ENCODE measurements at places on chromosomes 1 and 21.

DNA sequence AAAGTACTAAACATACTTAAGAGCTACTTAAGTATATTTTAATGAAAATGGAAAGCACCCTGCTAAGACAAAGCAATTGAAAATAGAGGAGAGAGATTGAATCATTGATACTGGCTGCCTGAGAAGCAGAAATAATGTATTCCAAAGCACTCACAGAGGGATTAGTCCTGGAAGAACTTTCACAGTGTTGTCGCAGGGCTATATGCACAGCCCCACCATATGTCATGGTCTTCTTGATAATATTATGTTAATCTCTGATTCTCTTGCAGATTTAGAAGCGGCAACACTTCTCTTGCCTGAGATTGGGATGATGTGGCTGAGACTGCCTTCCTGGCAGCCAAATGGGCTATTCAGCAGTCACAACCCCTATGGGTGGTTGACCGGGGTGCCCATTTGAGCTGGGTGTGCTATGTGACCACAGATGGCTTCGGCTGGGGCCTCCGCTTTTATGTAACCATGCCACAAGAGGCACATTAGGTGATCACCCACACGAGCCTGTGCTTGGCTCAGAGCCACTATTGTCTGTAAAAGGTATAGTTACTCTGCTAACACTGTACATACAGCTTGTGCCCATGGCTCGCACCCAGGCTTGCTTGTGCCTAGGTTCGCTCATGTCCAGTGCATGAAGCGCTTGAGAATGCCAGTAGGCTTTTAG lies 152.2 kb upstream of the SGIP1 start:
- DNase-seq = no peak

GRCh38 chr1:228339766-228340685 lies 66.6 kb downstream of the TRIM11 start:
- no peak for DNase-seq

DNA sequence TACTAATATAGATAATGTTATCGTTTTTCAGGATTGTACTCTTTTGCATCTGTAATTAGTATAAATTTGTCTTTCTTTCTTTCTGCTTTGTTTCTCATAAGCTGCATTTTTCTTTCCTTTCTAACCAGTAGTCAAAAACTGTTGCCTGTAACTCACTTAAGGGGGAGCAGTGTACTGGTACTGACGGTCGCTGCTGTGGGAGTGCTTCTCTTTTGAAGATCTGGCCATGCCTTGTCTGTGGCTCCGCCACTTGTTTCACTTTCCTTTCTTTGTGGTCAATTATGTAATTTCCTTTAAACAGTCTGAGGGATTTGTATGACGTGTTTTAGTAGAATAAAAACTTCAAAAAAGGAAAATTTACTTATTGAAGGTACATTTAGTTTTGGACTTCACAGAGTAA lies 37.0 kb downstream of the MIA3 start:
- DNase-seq = no peak

GRCh38 chr1:50967416-50968157 lies 2.5 kb upstream of the CDKN2C start:
- DNase-seq = no peak

- DNase-seq = no peak
Observed at GRCh38 chr1:109864047-109864822, 46.4 kb upstream of the CSF1 start.

- no peak for DNase-seq
Observed at GRCh38 chr1:116299248-116299647, 73.8 kb upstream of the ATP1A1 start.

DNA sequence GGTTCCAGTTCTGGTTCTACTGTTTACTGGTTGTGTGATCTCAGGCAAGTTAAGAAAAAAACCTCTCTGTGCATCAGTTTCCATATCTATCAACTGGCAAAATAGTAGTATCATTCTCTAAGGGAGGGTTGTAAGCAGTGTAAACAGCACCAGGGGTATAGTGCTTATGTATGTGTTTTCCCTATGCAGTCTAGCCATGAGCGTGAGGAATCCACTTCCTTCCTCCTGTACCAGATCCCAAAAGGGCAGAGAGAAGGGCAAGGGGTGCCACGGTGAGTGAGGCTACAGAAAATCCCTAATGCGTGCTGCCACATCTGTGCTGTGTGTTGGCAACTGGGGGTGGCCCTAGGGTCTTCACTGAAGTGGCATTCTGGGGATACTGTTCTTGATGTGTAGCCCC lies 18.4 kb upstream of the RNF19B start:
- DNase-seq = no peak

GRCh38 chr1:145908653-145909052 lies 1.2 kb downstream of the ITGA10 start:
- no peak for DNase-seq

- DNase-seq = no peak
Observed at GRCh38 chr1:208974717-208975116, 608.8 kb upstream of the CAMK1G start.

- DNase-seq = no peak
Observed at GRCh38 chr1:178161516-178161915, 67.6 kb downstream of the RASAL2 start.

DNA sequence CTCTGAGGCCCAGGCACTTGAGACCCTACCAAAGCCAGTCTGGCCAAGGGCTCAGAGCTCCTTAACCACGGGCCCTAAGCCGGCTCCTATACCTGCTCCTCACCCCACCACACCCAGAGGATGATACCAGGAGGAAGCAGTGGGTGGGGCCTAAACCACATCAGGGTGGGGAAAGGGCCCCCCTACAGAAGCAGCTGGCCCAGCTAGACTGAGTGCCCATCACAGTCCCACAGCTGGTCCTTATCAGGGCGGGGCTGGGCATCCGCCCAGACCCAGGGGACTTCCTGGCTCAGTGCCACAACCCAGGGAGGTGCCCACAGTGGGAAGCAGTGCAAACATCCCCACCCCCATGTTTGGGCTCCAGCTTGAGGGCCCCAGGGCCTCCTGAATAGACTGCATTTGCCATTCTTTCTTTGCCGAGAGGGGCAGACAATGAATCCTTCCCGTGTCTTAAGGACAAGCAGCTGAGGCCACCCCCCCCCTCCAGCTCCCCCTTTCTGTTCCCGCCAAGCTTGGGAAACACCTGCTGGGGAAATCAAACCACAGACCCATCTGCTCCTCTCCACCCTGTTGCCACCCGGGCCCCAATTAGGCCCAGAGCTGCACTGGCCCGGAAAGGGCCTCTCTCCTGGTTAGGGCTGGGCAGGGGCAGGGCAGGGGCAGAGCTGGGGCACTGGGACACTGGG lies 6.2 kb downstream of the E2F2 start:
- peak; percentile 85 for DNase-seq

DNA sequence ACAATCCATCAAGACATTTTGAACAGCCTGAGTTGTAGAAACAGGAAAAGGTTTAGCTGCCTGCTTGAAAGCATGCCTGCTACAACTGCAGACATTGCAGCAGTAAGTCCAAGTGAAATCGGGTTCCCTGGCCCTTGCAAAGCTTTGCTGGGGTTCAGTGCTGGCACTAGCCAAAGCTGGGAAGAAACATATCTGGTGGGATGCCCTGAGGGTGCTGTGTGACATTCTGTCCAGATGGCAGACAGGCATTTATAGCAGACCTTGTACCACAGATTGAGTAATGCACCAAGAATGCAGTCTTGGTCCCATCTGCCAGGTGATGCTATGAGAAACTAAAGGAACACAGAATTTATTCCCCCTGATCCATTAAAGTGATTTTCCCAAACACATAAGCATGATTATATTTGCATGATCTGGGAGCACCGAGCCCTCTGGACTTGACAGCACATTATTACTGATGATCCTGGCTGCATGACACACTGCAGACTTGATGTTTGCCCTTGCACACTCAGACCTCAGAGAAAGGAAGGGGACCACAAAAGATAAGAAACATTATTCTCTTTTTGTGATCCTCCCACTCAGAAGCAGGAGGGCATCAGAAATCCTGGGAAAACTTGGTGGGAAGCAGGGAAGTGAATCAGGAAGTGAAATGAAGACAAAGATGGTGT lies 223.7 kb upstream of the FAM78B start:
- no peak for DNase-seq

DNA sequence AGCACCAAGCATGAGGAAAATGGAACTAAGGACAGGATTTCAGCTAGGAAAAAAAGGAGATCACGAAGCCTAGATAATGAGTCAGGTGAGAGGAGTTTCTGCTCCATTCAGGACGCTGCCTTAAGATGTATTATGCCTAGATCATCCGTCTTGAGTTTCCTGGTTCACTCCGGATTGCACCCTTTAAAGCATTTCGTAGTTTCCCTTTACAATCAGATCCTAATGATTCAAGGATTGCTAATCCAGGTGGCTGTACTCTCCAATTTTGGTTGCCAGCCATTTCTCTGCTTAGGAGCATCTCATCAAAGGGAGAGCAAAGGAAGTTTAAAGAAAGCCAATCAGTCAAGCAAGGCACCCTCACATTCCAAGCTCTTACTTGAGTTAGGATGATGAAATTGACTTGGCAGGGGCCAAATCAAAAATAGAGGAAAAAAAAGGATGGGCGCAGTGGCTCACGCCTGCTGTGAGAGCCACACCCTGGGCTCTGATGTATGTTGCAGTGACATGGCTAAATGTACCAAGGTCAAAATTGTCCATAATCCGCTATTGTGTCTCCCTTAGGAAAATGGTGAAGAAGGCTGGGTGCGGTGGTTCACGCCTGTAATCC lies 156.9 kb upstream of the SOD1 start:
- DNase-seq = no peak

GRCh38 chr21:42151148-42151947 lies 67.6 kb upstream of the ABCG1 start:
- DNase-seq = no peak

- DNase-seq = no peak
Observed at GRCh38 chr1:85115933-85116332, 67.6 kb upstream of the MCOLN3 start.

GRCh38 chr1:1374589-1374928 lies 448 bp downstream of the AURKAIP1 start:
- no peak for DNase-seq

DNA sequence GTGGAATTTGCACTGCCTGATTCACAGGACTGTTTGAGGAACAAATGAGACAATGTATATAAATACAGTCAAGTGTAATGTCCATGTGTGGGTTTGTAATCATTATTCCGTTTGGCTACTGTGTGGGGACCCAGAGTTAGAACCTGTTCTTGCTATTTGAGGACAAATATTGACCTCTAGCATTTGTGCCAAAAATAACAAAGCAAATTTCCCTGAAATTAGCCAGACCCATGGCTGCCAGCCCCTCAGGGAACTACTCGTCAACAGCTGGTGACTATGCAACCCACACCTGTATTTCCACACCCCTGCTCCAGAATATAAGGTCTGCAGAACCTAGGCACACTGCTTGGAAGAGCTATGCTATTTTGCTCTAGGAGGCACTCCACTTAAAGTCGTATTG lies 70.7 kb downstream of the KCNJ6 start:
- no peak for DNase-seq

GRCh38 chr1:53291574-53291973 lies 36.3 kb downstream of the LRP8 start:
- DNase-seq = no peak

GRCh38 chr21:46428987-46429710 lies 29.5 kb upstream of the DIP2A start:
- no peak for DNase-seq

DNA sequence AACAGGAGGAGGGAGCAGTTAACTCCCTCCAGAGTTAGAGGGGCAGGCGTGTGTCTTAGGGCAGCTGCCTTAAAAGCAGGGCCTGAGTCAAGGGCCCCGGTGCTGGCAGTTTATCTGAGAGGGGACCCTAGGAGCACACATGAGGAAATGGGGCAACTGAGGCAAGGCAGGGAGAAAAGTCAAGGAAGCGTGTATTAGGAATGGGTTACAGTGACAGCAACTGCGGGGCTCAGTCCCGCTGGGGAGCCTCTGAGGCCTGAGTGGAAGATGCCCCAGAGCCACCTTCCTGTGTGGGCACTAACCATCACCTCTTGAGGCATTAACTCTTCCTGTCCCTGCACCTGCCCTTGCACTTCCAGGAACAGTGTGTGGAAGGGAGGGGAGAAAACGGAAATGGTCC lies 276.3 kb downstream of the MATN1 start:
- DNase-seq = no peak

- no peak for DNase-seq
Observed at GRCh38 chr1:221823561-221823960, 81.7 kb upstream of the DUSP10 start.

DNA sequence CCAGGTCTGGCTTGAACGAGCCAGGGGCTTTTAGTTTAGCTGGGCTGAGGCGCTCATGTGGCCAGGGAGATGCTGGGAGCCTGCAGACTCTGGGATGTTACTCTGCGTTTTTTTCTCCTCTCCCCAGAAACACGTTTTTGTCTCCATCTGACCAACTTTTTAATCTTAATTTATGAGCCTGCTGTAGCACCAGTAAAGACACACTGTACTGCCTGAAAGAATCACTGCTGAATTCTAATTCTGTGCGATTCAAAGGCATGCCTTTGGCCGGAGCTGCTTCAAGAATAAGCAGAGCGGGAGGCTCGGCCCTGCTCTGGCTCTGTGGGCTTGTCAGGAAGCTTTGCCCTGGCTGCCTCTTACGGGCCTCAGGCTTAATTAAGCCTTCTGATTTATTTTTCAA lies 129.5 kb downstream of the CAMTA1 start:
- DNase-seq = no peak

DNA sequence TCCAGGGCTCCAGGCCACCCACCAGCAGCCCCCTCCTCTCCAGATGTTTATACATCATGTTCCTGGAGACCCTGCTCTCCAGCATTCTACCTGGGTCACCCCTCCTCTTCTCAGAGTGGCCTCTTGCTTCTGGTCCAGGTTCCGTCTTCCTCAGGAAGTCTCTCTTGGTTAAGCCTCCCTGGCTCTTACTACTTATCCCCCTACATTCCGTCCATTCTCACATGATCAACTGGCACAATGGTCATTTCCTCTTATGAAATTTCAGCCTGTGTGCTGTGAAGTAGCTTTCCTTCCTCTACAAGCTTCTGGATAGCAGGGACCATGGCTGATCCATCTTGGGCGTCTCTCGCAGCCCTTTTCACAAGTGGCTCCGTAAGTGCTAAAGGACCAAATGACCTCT lies 33.9 kb upstream of the ATP2B4 start:
- DNase-seq = no peak

GRCh38 chr1:101376121-101377083 lies 139.6 kb downstream of the S1PR1 start:
- DNase-seq = no peak

- no peak for DNase-seq
Observed at GRCh38 chr1:225440380-225441221, 12.8 kb upstream of the LBR start.

DNA sequence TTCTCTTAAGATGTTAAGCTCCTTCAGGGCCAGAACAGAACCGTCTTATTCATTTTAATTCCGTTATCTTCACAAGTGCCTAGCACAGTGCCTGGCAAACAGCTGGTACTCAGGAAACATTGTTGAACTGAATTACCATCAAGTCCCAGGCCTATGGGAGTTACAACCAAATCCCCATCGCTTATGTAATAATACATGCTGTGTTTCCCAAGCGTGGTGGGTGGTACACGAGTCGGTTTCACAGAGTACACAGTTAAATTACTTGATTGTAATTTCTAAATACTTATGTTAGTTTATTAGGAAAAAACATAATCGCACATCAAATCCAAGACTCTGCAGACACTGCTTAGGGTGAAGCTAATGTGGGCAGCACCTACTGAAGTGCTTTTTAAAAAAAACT lies 1.0 kb downstream of the ANGEL2 start:
- no peak for DNase-seq

GRCh38 chr21:16842696-16843035 lies 670.2 kb upstream of the CXADR start:
- no peak for DNase-seq

- peak; percentile 13 for DNase-seq
Observed at GRCh38 chr1:118185084-118185832, at the start of gene SPAG17. TSS of gene SPAG17 (minus strand) at chr1:118185228. CDS start at chr1:118185157, 71 bp downstream.

All from NCI-H510A (cell line).